Activated naive CD4-positive, alpha-beta T cell treated with anti-CD3 and anti-CD28 coated beads, Interleukin-2, amount 10 ng/mL, durations not matched to agents 7 days and 5 days (primary cell): ENCODE measurements at places on chromosomes 2 and 18.

DNA sequence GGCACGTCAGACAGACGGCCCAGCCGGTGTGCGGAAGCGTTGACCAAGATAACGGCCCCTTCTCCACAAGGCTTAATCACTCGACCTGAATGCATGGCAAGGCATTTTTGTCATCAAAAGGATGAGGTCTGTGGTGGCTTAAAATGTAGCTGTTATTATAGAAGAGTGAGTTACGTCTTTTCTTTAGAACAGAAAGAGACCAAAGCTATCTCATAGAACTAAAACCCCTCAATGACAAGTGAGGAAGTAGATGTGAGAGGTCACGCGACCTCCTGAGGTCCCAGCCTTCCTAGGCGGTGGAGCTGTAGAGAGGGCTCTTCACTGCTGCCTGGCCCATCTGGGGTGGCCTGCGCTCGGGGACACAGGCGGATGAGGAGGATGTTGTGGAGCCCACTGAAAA, 75.7 kb downstream of the LDLRAD4 start:
- no peaks in the 10 kb centered on the region for H3K36me3 ChIP-seq
- H3K4me1 ChIP-seq: peaks cover 23% of the 10 kb centered on the region
- no peak overlapping the region for H3K27ac ChIP-seq
- no peaks in the 10 kb centered on the region for H3K27me3 ChIP-seq
- DNase-seq: no peak

DNA sequence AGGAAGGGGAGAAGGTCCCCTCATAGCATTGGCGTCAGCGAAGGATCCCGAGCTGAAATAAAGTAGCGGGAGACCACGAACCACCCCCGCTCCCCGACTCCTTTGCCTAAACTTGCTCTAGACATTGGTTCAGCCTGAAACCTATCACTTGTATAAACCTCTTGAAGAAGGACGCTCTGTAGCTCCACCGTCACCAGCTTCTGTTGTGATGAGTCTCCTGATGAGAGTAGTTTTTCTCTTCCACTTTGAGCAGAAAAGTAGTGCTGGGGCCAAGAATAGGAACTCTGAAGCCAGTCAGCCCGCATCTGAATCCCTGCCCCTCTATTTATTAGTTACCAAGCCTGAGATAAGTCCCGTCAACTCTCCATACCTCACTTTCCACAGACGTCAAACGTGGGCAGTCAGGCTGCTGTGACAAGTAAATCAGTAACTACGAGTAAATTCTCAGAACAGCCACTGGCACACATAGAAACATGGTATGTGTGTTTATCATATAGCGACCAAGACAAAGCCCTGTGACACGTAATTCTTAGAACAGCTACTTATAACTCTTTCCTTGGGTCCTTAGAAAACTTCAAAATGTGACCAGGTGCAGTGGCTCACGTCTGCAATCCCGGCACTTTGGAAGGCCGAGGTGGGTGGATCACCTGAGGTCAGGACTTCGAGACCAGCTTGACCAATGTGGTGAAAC, 61.7 kb downstream of the CD226 start:
- H3K27me3 ChIP-seq: no peaks in the 10 kb centered on the region
- no peak overlapping the region for H3K4me3 ChIP-seq
- peaks cover 43% of the 10 kb centered on the region for H3K36me3 ChIP-seq
- DNase-seq: peak; percentile 27
- peaks cover 54% of the 10 kb centered on the region for H3K4me1 ChIP-seq

- no peak overlapping the region for H3K4me3 ChIP-seq
Observed at GRCh38 chr18:64674694-64675093, 525.8 kb upstream of the LINC00305 start.

- peaks cover 18% of the 10 kb centered on the region for H3K27me3 ChIP-seq
- no peak overlapping the region for H3K27ac ChIP-seq
- no peak for DNase-seq
- H3K4me1 ChIP-seq: peaks cover 16% of the 10 kb centered on the region
- H3K4me3 ChIP-seq: no peak overlapping the region
Observed at GRCh38 chr2:37871456-37872191, 53.5 kb upstream of the RMDN2 start.

- H3K27me3 ChIP-seq: no peaks in the 10 kb centered on the region
- DNase-seq: no peak
- H3K27ac ChIP-seq: no peak overlapping the region
Observed at GRCh38 chr2:201057087-201057521, 14.4 kb downstream of the HYCC2 start.

- no peak for DNase-seq
- no peak overlapping the region for H3K4me3 ChIP-seq
- H3K36me3 ChIP-seq: no peaks in the 10 kb centered on the region
- no peaks in the 10 kb centered on the region for H3K27me3 ChIP-seq
- H3K27ac ChIP-seq: no peak overlapping the region
Observed at GRCh38 chr2:152445375-152445774, 110.4 kb downstream of the FMNL2 start.

- H3K27ac ChIP-seq: peak overlapping the region; percentile 62
- peaks cover 4% of the 10 kb centered on the region for H3K27me3 ChIP-seq
- peaks cover 9% of the 10 kb centered on the region for H3K36me3 ChIP-seq
- DNase-seq: no peak
Observed at GRCh38 chr18:3048820-3049349, 35.9 kb upstream of the LPIN2 start.

DNA sequence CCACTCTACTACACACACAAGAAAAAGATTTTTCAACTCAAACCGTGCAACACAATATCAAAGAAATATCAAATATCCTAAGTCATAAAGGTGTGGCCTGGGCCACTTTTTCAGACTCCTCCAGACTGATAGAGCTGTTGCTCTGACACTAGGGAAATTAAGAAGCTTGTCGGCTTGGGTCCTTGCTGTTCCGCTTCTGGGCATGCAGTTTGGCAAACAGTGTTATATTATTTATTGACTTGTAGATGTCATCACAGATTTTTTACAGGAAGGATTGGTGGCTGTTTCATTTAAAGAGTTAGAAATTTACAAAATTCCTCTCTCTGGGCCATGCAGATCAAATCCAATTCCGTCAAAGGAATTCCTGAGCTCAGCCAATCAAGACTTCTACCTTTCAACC, 98.3 kb upstream of the MSH2 start:
- H3K27me3 ChIP-seq: peaks cover 68% of the 10 kb centered on the region
- no peak for DNase-seq
- no peaks in the 10 kb centered on the region for H3K36me3 ChIP-seq
- H3K27ac ChIP-seq: no peak overlapping the region
